ENCODE measurements at places on chromosomes 11 and 22.

DNA sequence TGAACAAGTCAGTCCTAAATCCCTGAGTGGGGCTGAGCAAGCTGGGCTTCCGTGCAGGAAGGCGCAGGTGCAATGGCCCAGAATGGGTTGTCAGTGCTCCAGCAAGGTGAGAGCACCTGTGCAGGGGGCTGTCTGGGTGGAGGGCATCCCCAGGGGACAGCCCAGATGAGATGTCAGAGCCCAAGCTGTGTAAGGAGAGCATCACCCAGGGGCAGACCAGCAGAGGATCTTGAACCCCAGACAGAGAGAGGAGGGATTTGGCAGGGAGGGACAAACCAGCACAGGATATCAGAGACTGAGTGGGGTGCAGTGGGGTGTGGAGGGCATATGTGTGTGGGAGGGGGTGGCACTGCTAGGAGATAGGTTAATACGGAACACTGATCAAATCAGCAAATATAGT is 114.9 kb upstream of the TMEM45B start:
- DNase-seq: no peak

GRCh38 chr11:2090172-2091111 is 48.7 kb downstream of the IGF2 start:
- DNase-seq: no peak

DNA sequence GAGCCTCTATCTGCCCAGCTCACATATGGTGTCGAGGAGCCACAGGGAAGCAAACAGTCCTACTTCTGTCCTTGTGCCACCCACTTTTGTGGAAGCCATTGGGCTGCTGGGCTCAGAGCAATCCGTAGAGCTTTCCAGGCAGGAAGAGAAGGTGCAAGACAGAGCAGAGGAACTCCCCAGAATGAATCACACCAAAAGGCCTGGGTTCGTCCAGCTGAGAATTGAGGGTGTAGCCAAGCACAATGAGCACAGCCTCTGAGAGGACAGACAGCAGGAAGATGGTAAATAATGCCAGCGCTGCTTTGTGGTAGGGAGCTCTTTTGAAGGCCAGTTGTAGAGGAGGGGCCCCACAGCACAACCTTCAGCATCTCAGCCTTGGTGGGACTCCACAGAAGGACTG is 237.8 kb downstream of the GRIK4 start:
- DNase-seq: no peak

DNA sequence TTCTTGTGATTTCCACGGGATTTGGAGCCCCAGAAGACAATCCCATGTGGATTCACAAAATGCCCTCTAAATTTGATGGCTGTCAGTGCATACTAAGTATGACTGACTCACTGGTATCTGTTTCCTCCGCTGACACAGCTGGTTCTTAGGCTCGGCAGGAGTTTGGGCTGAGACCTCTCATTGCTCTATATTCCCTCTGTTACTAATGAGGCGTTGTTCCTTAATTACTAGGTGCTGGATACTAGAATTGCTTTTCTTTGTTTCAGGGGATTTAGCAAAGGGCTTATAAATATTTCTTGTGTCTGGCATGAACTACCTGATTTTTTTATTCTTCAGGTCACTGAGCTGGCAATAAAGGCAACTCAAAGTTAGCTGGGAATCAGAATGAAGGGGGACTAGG is 53.2 kb upstream of the EHF start:
- DNase-seq: no peak

- no peak for DNase-seq
Observed at GRCh38 chr11:59437770-59438169, 1.5 kb downstream of the OR5A1 start.

GRCh38 chr11:121749691-121750090 is 296.9 kb upstream of the SORL1-AS1 start:
- no peak for DNase-seq

DNA sequence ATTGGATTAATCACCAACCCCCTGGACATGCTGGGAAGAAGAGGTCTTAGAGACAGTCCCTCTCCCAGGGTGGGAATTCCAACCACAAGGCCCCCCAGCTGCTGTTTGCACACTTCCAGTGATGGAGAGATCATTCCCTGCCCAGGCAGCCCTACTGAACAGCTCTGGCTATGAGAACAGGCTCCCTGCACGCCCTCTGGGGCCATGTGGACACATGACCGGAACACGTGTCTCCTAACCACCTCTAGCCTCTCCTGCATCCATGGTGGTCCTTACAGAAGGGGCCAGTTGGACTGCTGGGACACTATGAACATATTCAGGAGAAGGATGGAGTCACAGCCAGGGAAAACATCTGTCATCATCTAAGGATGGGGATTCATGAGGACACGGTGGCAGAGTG is 196.2 kb downstream of the MN1 start:
- DNase-seq: no peak

- DNase-seq: no peak
Observed at GRCh38 chr11:63552921-63553320, 10.3 kb downstream of the PLAAT2 start.

- DNase-seq: no peak
Observed at GRCh38 chr11:70740488-70740851, 342.1 kb downstream of the CTTN start.

- no peak for DNase-seq
Observed at GRCh38 chr11:62172294-62172693, 17.7 kb upstream of the SCGB1D1 start.

GRCh38 chr11:18171377-18172000 is 1.1 kb upstream of the MRGPRX4 start:
- no peak for DNase-seq

- DNase-seq: no peak
Observed at GRCh38 chr11:119337581-119338317, 2.9 kb downstream of the C1QTNF5 start.

- DNase-seq: no peak
Observed at GRCh38 chr11:118005224-118006152, 19.3 kb downstream of the IL10RA start.

GRCh38 chr11:64252003-64252872 is 908 bp downstream of the PLCB3 start:
- DNase-seq: no peak

DNA sequence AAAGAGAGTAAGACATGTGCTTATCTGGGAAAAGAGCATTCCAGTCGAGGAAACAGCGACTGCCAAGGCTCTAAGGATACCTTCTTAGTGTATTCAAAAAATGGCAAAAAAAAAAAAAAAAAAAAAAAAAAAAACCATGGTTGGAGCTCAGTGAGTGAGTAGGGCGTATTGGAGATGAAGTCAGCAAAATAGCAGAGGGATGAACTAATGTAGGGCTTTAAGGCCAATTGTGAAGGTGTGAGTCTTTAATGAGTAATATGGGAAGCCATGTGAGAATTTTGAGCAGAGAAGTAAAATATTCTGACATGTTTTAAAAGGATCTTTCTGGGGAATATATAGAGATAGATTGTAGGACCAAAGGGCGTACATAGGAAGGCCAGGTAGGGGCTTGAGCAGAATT is 498.6 kb upstream of the ISX start:
- DNase-seq: no peak

- DNase-seq: no peak
Observed at GRCh38 chr11:129637473-129637872, 178.2 kb upstream of the TMEM45B start.

Data from stimulated activated CD4-positive, alpha-beta T cell treated with anti-CD3 and anti-CD28 coated beads, Interleukin-1b, Interleukin-23, amount 100 ng/mL, for 1 hour (primary cell).